ENCODE measurements at places on chromosomes 1 and 21.
A peak's percentile ranks its signal among the peaks of the same experiment; 100 is the strongest.

DNA sequence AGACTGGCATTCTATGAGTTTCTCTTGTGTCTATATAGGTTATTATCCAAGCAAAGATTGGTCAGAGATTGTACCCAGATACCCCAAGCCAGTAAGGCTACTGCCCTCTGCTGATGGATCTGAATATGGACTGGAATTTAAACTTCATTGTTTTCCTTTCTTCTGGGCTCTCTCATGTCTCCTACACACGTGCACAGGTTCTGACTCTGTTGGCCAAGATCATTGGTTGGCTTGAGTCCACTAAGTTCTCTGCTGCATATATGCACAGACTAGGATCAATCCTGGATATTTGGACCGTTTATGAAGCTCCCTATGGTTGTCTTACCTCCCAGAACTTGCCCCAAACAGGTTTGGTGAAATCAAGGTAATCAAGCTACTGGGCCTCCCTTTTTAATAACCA is 69.7 kb downstream of the CC2D1B start:
- no peak for DNase-seq

- no peak for DNase-seq
These were observed 249.8 kb downstream of the SETD4 start for GRCh38 chr21:35810431-35810970.

DNA sequence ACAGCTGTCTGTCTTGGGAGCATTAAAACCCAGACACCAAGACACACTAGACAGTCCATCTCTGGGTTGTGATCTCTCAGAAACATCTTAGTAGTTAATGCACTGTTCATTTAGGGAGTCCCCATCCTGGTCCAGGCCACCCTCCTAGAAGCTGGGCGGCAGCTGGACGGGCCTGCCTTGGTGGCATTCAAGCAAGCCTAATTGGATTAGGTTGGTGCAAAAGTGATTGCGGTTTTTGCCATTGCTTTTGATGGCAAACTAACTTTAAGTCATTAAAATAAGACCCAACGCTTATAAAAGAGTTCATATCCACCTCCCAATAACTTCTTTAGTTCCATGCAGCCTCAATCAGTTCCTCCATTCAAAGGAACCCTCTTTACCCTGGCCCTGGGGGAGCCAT is 21.7 kb downstream of the ATP5PO start:
- no peak for DNase-seq

DNA sequence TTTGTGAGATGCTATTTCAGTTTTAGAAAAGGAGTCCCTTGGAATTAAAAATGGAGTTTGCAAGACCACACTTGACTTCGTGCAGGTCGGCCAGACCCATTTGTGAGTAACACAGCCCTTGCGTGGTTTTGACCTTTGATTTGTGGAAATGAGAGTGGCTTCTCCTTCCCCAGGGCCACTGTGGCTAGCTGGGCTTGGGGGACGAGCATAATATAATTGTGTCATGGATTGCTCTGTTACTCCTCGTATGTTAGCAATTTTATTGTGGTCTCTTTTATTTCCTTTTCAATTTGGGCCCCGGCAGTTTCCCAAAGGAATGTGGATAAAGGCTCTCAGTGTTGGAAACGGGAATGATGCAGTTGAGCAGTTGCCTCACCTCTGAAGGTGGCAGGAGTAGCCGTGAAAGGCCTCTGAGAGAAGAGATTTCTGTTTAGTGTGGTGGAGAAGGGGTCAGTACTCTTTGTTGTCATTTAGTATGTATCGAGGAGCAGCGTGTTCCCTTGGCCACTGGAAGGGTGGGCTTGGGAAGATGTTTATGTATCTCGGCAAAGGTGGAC is 194.6 kb downstream of the PBX1 start:
- no peak for DNase-seq

DNA sequence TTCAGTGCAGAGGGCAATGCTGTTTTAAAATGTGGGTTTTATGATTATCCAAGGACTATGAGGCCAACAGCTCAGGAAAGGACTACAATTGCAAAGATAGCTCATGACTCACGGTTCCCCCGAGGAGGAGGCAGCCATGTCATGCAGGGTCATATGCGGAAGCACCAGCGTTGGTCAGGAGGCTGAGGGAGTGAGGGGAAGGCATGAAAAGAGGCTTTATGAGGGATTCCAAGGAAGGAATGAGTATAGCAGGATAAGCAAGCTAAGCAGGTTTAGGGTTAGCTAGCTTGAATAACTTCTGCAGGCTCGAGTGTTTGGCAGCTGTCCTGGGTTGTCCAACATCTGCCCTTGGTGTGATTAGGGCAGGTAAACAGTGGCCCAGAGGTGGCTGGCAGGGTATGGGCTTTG is 495.1 kb downstream of the SETD4 start:
- DNase-seq = peak; percentile 74

DNA sequence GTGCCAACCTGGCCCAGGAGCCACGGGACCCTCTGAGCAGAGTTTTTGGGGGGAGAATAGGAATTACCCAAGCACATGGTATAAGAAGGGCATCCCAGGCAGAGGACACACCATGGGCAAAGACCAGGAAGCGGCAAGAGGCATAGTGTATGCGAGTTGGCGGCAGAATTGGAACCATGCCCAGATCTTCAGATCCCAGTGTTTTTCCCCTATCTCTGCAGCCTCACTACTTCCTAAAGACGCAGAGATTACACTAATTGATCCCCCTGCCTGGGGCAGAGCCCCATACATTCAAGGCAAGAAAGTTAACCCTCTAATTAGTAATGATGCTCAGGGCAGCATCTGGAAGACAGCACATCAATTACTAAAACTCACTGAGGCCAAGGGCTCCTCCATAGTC is 48.2 kb downstream of the SYT2 start:
- no peak for DNase-seq

DNA sequence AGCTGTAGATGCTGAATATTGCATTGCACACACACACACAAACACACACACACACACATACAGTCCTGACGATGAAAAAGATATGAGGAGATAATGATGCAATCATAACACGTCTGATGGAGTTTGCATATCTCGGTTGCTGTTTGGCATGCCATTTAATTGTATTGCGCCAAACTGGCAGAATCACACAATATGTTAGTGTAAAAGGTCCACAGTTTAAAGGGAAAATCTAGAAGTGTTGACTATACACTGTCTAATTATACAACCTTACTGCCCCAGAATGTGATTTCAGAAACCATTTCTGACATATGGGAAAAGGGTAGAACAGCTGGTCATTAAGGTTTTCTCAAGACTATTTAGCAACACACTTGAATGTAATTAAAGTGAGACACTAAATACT is 123.7 kb upstream of the PROX1 start:
- DNase-seq = no peak

- no peak for DNase-seq
These were observed 1.3 kb downstream of the FNBP1L start for GRCh38 chr1:93448983-93449804.

DNA sequence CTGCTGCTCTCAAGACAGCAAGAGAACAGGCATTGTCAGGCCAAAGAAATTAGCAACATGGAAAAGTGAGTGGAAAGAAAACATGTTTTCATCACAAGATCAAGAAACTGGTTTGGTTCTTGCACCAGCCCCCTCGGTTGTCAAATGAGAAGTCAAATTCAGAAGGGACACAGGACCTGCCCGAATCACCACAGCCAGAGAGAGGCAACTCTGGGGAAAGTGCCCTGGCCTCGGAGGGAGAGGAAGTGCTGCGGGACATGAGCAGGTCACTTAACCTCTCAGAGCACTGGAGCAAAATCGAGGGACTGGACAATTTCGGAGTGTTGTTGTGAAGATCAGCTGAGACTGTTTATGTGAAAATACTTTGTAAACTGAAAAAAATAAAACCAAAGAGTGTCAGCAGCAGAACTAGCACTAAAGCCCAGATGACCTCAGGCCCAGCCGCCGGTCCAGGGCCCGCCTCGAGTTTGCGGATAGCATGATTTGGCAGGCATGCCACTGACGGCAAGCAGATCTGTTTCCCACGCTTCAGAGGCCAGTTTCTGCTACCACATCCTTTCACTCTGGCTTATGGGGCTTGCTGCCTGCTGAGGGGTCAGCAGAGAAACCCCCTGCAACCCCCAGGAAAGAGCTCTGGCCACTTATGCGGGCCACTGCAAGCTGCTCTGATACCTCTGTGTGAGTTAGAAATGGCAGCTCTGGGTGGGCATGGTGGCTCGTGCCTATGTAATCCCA is 32.1 kb downstream of the CD247 start:
- DNase-seq = no peak

DNA sequence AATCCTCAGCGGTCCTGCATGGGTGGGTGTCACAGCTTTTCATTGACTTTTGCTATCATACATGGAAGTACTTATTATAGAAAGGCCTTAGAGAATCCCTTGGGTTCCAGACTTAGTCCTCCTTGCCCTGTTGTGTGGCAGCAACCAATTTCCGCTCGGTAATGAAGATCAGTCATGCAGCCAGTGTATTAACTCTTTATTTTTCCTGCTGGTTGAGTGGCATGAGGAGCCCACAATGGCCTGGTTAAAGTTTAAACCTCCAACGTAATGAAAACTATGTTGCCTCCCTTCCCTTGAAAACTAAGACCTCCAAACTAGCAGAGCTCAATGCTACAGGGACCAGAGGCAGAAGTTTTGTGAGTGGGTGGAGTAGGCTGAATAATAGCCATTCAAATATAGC is 20.0 kb downstream of the CITED4 start:
- DNase-seq = no peak

All from amniotic stem cell (primary cell).